B cell (primary cell): ENCODE measurements at places on chromosomes 6 and 20. TPM values are rescaled to one million over a fixed set of nuclear protein-coding genes. Genes with fewer than 3 reads are reported as not detected.

- H3K4me1 ChIP-seq = no peaks in the 10 kb centered on the region
- no peaks in the 10 kb centered on the region for H3K27me3 ChIP-seq
- H3K4me3 ChIP-seq = no peak overlapping the region
- no peak for DNase-seq
- no peak overlapping the region for H3K27ac ChIP-seq
Observed at GRCh38 chr6:75947935-75948334, 124.5 kb downstream of the IMPG1 start.

DNA sequence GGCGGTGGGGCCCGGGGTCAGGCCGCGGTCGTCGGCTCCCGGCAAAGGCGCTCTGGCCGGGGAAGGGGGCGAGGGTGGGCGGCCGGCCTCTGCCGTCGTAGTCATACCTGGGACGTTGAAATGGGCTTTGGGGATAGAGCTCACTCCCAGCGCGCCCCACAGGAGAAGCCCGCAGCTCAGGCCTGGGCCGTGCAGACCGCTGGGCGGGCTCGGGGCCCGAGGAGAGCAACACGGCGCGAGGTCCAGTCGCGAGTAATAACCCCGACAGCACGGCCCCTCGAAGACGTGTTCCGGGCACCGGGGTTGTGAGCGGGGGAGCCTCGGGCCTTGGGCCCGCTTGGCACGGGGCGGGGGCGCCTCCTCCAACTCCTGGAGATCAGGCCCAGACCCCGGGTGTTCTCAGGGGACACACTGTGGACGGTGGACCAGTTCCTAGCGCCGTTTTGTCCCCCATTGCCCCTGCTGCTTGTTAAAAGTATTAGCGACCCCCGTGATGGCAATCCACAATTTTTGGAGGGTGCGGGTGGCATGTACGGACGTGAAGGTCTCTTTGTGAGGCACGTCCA lies 10.9 kb downstream of the FOXC1 start:
- no peak overlapping the region for H3K27ac ChIP-seq
- no peak for DNase-seq
- peaks cover 31% of the 10 kb centered on the region for H3K4me1 ChIP-seq
- H3K4me3 ChIP-seq = no peak overlapping the region
- H3K36me3 ChIP-seq = no peaks in the 10 kb centered on the region

The CFAP61 gene
- not detected in 2 replicates for polyA plus RNA-seq

The TPBG gene
- polyA plus RNA-seq = 0.03 and 0.07 TPM in 2 replicates

- H3K4me1 ChIP-seq = no peaks in the 10 kb centered on the region
- no peaks in the 10 kb centered on the region for H3K27me3 ChIP-seq
- peaks cover 3% of the 10 kb centered on the region for H3K36me3 ChIP-seq
- DNase-seq = no peak
- H3K27ac ChIP-seq = no peak overlapping the region
Observed at GRCh38 chr20:18633411-18633810, 45.6 kb downstream of the DTD1 start.

The GABRR1 gene
- polyA plus RNA-seq = not detected in 2 replicates

The CALHM4 gene
- not detected in 2 replicates for polyA plus RNA-seq

The PRR18 gene
- polyA plus RNA-seq = 0.03 TPM in 1 of 2 replicates, not detected in the other

GRCh38 chr6:31610968-31611367 lies 4.1 kb upstream of the AIF1 start:
- no peaks in the 10 kb centered on the region for H3K36me3 ChIP-seq
- H3K27ac ChIP-seq = no peak overlapping the region
- H3K27me3 ChIP-seq = no peaks in the 10 kb centered on the region

DNA sequence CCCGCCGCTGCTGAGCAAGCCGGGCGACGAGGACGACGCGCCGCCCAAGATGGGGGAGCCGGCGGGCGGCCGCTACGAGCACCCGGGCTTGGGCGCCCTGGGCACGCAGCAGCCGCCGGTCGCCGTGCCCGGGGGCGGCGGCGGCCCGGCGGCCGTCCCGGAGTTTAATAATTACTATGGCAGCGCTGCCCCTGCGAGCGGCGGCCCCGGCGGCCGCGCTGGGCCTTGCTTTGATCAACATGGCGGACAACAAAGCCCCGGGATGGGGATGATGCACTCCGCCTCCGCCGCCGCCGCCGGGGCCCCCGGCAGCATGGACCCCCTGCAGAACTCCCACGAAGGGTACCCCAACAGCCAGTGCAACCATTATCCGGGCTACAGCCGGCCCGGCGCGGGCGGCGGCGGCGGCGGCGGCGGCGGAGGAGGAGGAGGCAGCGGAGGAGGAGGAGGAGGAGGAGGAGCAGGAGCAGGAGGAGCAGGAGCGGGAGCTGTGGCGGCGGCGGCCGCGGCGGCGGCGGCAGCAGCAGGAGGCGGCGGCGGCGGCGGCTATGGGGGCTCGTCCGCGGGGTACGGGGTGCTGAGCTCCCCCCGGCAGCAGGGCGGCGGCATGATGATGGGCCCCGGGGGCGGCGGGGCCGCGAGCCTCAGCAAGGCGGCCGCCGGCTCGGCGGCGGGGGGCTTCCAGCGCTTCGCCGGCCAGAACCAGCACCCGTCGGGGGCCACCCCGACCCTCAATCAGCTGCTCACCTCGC lies 1.5 kb downstream of the ARID1B start:
- DNase-seq = peak; percentile 74
- no peaks in the 10 kb centered on the region for H3K27me3 ChIP-seq
- H3K27ac ChIP-seq = peak overlapping the region; percentile 90
- H3K36me3 ChIP-seq = peaks cover 2% of the 10 kb centered on the region

- no peak for DNase-seq
- no peak overlapping the region for H3K27ac ChIP-seq
- H3K27me3 ChIP-seq = no peaks in the 10 kb centered on the region
- no peaks in the 10 kb centered on the region for H3K36me3 ChIP-seq
- H3K4me1 ChIP-seq = no peaks in the 10 kb centered on the region
Observed at GRCh38 chr6:162917506-162917905, 189.7 kb downstream of the PACRG start.

GRCh38 chr6:118054082-118054481 lies 147.0 kb downstream of the SLC35F1 start:
- no peak for DNase-seq
- no peaks in the 10 kb centered on the region for H3K36me3 ChIP-seq
- H3K4me1 ChIP-seq = no peaks in the 10 kb centered on the region

- H3K27me3 ChIP-seq = no peaks in the 10 kb centered on the region
- no peak for DNase-seq
- H3K27ac ChIP-seq = no peak overlapping the region
- H3K4me3 ChIP-seq = no peak overlapping the region
- no peaks in the 10 kb centered on the region for H3K4me1 ChIP-seq
Observed at GRCh38 chr20:6838181-6838826, 70.8 kb downstream of the BMP2 start.

DNA sequence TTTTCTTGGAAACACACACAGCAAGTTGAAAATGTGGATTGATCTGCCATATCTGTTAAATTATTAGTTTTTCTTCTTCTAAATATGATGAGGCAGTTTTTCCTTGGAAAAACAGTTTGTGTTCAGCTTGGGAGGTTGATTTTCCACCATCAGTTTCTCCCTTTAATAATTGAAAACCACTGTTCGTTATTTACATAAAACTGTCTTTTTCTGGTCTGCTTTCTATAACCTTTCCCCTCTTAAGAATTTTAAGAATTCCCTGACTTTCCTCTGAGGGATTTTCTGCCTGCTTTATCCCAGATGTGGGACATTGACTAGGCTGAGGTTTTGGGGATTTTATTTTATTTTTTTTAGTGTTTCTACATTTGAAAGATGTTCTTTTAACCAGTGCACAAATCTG lies 27.2 kb downstream of the DSE start:
- no peak overlapping the region for H3K4me3 ChIP-seq
- H3K36me3 ChIP-seq = no peaks in the 10 kb centered on the region
- no peaks in the 10 kb centered on the region for H3K27me3 ChIP-seq
- H3K27ac ChIP-seq = no peak overlapping the region
- peaks cover 35% of the 10 kb centered on the region for H3K4me1 ChIP-seq

GRCh38 chr6:108133594-108134179 lies 32.1 kb upstream of the NR2E1 start:
- H3K4me3 ChIP-seq = peak overlapping the region; percentile 7
- H3K27ac ChIP-seq = no peak overlapping the region
- H3K36me3 ChIP-seq = no peaks in the 10 kb centered on the region
- H3K27me3 ChIP-seq = peaks cover 35% of the 10 kb centered on the region
- H3K4me1 ChIP-seq = peaks cover 21% of the 10 kb centered on the region
- peak; percentile 60 for DNase-seq

The SLC17A3 gene
- polyA plus RNA-seq = 0.19 TPM in 1 of 2 replicates, not detected in the other

The CLVS2 gene
- not detected in 2 replicates for polyA plus RNA-seq

The BHLHE23 gene
- polyA plus RNA-seq = not detected in 2 replicates

The OOEP gene
- polyA plus RNA-seq = 0.25 and 0.70 TPM in 2 replicates

DNA sequence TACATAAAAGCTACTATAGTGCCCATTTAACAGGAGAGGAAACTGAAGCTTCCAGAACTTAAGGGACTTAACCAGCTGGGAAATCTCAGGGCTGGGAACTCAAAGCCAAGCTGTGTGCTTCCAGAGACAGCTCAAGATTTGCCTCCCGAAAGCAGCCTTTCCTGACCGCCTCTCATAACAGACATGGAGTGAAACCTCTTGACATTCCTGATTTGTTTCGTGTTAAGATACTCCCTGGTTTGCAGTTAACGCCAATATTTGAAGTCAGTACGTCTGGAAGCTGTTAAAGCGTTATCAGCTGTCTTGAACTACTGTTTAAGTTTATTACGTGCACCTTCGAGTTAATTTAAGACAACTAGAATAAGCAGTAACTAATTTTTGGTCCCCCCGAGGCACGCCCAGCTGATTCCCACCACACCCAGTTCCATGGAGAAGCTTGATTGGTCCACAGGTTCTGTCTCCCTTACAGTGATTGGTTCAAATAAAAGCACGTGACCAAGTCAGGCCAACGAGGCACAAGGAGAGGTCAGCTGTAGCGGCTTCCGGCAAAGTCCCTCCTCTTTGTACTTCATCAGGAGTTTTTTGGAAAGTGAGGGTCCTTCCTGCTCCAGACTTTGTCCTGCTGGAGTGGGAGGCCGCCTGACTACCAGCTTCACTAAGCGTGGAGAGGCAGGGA lies 8.9 kb upstream of the TCP11 start:
- no peak overlapping the region for H3K27ac ChIP-seq
- DNase-seq = no peak
- no peaks in the 10 kb centered on the region for H3K4me1 ChIP-seq
- H3K27me3 ChIP-seq = no peaks in the 10 kb centered on the region
- H3K4me3 ChIP-seq = no peak overlapping the region
- no peaks in the 10 kb centered on the region for H3K36me3 ChIP-seq

GRCh38 chr6:134071846-134072245 lies 19.4 kb upstream of the SLC2A12 start:
- H3K36me3 ChIP-seq = no peaks in the 10 kb centered on the region
- no peaks in the 10 kb centered on the region for H3K27me3 ChIP-seq
- DNase-seq = no peak
- H3K4me3 ChIP-seq = no peak overlapping the region
- H3K4me1 ChIP-seq = no peaks in the 10 kb centered on the region

- no peaks in the 10 kb centered on the region for H3K27me3 ChIP-seq
- DNase-seq = no peak
- H3K4me1 ChIP-seq = no peaks in the 10 kb centered on the region
- H3K4me3 ChIP-seq = no peak overlapping the region
Observed at GRCh38 chr6:87633851-87634250, 43.9 kb downstream of the ORC3 start.

- H3K4me1 ChIP-seq = peaks cover 39% of the 10 kb centered on the region
- H3K27ac ChIP-seq = peak overlapping the region; percentile 52
- no peaks in the 10 kb centered on the region for H3K36me3 ChIP-seq
- H3K27me3 ChIP-seq = no peaks in the 10 kb centered on the region
- no peak overlapping the region for H3K4me3 ChIP-seq
- DNase-seq = peak; percentile 79
Observed at GRCh38 chr6:41439524-41440418, 104.4 kb downstream of the NCR2 start.

DNA sequence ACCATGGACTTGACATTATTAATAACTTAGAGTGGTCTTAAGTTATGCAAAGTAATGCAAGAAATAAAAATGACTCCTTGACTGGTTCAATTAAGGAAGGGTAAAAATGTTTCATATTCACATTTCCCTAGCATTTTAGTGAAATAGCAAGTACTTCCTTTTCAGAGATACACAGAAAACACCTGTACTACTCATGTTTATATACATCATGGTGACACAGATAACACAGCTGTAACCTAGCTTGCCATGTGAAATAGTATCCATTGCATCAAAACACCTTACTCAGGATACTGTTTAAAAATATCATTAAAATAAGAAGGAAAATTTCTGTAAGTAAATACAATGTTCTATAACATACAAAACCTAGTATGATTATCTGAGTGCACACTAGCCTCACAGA lies 102.4 kb downstream of the AHI1 start:
- H3K27me3 ChIP-seq = no peaks in the 10 kb centered on the region
- no peak overlapping the region for H3K4me3 ChIP-seq
- no peaks in the 10 kb centered on the region for H3K36me3 ChIP-seq
- no peak for DNase-seq

GRCh38 chr20:51106011-51106410 lies 83.1 kb upstream of the KCNG1 start:
- H3K4me3 ChIP-seq = no peak overlapping the region
- no peak overlapping the region for H3K27ac ChIP-seq
- H3K4me1 ChIP-seq = peaks cover 38% of the 10 kb centered on the region
- no peaks in the 10 kb centered on the region for H3K27me3 ChIP-seq
- H3K36me3 ChIP-seq = no peaks in the 10 kb centered on the region

GRCh38 chr6:68718385-68719073 lies 83.4 kb downstream of the ADGRB3 start:
- no peak overlapping the region for H3K4me3 ChIP-seq
- no peak for DNase-seq
- no peaks in the 10 kb centered on the region for H3K27me3 ChIP-seq
- no peak overlapping the region for H3K27ac ChIP-seq
- no peaks in the 10 kb centered on the region for H3K36me3 ChIP-seq

GRCh38 chr6:49342410-49342809 lies 120.6 kb downstream of the MMUT start:
- H3K4me3 ChIP-seq = no peak overlapping the region
- H3K27me3 ChIP-seq = no peaks in the 10 kb centered on the region

DNA sequence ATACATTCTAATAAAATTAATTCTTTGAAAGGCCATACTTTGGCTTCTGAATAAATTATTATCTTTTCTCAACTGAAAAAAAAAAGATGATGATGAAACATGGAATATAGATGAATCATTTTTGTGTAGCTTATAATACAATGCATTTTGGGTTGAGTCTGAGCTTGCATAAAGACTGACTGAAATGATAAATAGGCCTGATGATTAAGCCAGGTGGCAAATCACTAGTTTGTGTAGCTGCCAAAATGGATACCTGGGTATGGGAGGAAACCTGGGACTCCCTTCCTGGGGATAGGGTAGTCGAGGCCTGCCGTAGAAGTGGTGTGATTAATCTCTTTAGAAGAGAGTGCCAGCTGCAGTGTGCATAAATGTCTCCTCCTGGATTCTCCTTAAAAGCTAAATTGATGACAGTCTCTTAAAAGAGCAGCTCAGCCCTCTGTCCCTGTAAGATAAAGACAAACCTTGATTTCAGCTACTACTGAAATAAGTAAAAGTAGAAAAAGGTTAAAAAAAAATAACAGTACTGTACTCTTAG lies 275.1 kb downstream of the GRIK2 start:
- DNase-seq = no peak
- H3K36me3 ChIP-seq = no peaks in the 10 kb centered on the region
- no peak overlapping the region for H3K27ac ChIP-seq
- H3K27me3 ChIP-seq = no peaks in the 10 kb centered on the region
- H3K4me1 ChIP-seq = no peaks in the 10 kb centered on the region
- H3K4me3 ChIP-seq = no peak overlapping the region

DNA sequence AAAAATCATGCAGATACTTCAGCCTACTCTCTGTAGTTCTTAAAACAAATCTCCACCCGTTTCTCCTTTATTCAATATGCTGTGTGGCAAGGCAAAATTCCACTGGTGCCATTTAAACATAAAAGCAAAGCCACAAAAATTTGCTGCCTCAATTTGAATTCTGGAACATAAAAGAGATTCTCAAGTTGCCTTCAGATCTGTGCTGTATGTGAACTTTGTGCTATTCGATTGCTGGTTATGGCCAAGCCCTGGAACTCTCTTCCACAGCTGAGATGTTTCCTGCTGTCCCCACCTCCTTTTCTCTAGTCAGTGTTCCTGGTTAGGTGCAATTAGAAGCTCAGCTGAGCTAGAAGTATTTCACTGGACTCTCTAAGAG lies 395.3 kb upstream of the BTBD3 start:
- no peaks in the 10 kb centered on the region for H3K36me3 ChIP-seq
- no peaks in the 10 kb centered on the region for H3K27me3 ChIP-seq
- H3K4me3 ChIP-seq = no peak overlapping the region
